ENCODE measurements at places on chromosomes 7 and 10.

GRCh38 chr7:16975712-16976111 is 93.9 kb upstream of the AGR3 start:
- DNase-seq, result no peak

DNA sequence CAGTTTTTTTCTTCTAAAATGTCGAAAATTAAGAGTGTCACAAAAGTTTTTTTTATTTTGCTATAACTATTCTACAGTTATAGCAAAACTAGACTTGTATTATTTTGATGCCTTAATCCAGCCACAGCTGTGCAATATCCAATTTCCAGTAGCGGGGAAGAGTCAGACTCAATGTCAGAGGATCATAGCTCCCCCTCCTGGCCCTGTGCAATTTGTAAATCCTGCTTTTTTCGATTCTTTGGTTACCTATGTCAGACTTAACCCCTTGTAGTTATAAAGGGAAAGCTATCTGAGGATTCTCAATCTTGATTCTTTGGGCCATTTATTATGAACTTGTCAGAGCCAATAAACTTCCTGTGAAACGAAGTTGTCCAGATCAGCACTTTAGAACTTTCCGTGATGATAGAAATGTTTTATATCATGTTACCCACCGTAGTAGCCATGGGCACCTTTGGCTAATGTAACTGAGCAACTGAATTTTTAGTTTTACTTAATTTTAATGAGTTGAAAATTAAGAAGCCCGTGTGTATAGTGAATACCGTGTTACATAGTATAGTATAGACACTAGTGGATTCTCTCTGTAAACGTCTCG is 87.7 kb upstream of the PRKCQ start:
- no peak for DNase-seq

GRCh38 chr10:91700273-91700672 is 67.4 kb upstream of the PPP1R3C start:
- DNase-seq, result no peak

- DNase-seq, result no peak
Observed at GRCh38 chr7:80916770-80917741, 1.8 kb downstream of the SEMA3C start.

GRCh38 chr10:112767156-112767555 is 182.9 kb upstream of the TCF7L2 start:
- no peak for DNase-seq

DNA sequence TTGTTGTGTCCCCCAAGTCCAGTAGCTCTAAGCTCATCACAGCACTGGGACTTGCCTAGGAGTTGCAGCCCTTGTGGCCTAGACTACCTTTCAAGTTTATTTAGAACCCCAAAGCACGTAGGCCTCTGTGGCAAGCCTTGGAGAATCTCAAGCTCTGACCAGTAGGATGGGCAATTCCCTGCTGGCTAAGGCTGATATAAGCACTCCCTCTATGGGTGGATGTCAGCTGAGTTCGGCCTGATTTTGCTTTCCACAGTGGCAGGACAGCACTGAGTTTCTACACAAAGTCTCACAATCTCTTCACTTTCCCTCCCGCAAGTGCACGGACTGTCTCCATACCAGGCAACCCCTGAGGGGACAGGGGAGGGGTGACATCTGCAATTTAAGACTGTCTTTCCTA is 886.4 kb upstream of the LRRN3 start:
- DNase-seq, result no peak

- no peak for DNase-seq
Observed at GRCh38 chr7:7803715-7804178, 85.3 kb upstream of the RPA3 start.

GRCh38 chr10:88033793-88034192 is 170.4 kb downstream of the PTEN start:
- no peak for DNase-seq

DNA sequence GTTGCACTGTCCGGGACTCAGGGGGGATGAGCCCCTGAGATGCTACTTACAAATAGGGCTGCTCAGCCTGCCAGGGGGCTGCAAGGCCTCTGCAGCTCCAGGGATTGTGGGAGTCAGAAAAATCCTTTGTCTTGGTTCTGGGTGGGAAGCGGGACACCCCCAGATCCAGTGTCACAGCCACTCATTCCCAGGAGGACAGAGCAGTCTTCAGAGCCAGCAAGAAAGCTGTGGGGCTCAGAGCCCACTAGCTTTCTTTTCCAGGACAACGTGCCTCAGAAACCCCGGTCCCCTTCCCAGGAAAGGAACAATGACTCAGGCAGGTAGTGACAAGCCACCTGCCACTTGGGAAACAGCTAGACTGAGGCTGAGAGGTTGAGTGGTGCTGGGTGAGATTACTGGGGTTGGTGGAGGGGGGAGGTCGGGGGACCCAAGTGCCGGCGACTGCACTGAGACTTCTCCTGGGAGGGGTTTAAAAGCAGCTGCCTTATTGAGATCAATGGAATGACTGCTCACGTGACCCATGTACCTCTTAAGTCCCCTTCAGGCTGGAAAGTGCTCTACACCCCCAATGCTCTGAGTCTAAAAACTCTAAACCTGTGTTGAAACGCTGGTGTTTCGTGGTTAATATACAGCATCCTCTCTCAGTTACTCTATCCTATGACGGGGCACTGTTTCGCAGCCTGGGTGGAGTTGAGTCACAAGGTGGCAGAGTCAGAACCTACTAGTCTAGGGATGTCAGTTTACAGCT is 123.6 kb downstream of the UBE2H start:
- no peak for DNase-seq

DNA sequence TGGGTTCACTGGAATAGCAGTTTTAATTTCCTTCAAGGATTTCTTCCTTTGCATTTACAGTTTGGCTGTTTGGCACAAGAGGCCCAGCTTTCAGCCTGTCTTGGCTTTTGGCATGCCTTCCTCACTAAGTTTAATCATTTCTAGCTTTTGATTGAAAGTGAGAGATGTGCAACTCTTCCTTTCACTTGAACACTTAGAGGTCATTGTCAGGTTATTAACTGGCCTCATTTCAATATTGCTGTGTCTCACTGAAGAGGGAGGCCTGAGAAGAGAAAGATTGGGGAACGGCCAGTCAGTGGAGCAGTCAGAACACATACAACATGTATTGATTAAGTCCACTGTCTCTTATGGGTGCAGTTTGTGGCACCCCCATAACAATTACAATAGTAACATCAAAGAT is 33.9 kb downstream of the PTTG1IP2 start:
- DNase-seq, result no peak

DNA sequence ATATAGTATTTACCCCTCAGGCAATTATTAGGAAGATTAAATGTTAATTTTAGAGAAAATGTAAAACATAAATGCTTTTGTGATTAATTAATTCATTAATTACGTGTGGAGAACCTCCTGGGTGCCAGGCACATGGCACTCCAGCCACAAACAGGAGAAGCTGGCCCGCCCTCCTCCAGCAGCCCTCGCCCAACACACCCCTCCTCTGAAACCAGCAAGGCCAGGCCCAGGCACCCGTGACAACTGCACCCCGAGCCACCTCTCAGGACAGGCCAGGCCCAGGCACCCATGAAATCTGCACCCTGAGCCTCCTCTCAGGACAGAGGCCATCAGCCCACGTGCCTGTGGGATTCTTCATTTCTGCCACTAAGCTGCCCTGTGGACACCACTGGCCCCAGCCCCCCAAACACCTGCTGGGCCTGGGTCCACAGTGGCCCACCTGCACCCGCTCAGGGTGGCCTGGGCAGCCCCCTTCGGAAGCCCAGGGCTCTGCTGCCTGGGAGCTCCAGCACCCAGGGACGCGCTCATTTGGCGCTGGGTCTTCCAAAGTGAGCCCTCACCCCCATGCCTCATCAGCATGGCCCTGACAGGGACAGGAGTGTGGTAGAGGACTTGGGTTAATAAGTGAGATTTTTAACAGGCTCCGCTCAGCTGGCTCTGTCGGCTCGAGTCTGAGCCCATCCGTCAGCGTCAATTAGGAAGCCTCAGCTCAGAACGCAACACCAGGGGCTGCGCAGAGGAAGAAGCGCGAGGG is 482.1 kb downstream of the DNAJB6 start:
- no peak for DNase-seq

Data from esophagus muscularis mucosa (tissue), 4 donors.